Thoracic aorta (tissue), 2 donors: ENCODE measurements at places on chromosomes 2 and 18.

DNA sequence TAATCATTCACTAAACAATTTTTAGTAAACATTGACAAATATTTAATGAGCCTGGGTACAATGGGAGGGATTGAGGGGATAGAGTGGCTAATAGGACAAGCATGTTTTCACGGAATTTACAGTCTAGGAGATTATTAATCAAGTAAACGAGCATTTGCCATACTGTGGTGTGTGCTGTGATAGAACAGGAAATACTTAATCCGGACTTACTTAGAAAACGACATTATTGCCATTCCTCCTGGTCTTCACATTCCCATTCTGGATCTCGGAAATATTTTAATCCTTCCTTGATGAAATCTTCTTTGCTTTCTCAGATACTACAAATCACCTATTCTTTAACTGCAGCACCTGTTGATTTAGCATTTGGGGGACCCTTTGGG lies 905 bp downstream of the TTLL4 start:
- no peak for DNase-seq

DNA sequence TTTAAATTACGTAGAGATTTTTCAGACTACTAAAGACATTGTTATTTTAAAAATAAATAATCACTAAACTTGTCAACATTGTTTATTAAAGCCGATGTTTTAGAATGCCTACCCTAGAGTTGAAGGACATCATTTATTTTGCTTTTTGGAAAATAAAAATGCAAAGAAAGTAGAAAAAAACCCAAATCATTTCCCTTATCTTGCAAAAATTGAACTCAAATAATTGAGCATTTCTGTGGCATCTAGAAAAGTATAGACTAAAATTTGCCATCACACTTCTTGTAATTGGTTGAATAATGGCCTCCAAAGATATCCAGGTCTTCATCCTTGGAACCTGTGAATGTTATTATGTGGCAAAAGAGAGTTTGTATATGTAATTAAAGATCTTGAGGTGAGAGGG lies 9.7 kb upstream of the NEDD4L start:
- DNase-seq = no peak

- no peak for DNase-seq
Measured at GRCh38 chr2:168773719-168774521, 28.5 kb upstream of the NOSTRIN start.

- DNase-seq = no peak
Measured at GRCh38 chr2:202104286-202104870, 31.3 kb downstream of the KIAA2012 start.

DNA sequence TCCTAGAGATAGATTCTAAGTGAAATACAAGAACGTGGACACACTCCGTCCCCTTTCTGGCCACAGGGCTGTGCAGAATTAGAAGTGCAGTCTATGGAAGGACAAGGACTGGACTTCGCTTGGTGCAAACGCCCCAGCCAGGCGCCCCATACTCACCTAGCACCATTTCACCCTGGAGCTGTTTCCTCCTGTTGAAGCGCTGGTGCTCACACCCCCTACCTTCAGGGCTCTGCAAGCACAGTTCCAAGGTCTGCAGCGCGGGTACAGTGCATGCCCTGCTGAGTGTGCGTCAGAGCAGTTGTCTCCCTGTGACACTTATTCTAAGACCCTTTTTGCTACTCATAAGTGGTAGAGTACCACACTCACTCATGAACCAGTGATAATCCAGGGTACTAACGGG lies 3.0 kb downstream of the HPCAL1 start:
- DNase-seq = no peak

DNA sequence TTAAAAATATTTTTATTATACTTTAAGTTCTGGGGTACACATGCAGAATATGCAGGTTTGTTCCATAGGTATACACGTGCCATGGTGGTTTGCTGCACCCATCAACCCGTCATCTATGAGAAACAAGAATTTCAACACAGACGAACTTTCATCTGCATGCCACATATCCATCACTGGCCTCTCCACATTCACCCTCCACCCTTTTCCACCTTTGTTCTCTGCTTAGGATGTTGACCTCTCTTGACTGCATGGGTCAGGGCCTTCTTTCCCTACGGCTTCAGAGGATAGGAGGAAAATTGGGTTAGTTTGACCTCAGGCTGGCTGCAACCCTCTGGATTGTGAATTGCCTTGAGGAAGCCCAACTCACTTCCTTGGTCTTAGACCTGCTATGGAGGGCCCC lies 260.9 kb downstream of the MREG start:
- DNase-seq = no peak

- no peak for DNase-seq
Measured at GRCh38 chr2:43070676-43071502, 155.5 kb downstream of the ZFP36L2 start.

DNA sequence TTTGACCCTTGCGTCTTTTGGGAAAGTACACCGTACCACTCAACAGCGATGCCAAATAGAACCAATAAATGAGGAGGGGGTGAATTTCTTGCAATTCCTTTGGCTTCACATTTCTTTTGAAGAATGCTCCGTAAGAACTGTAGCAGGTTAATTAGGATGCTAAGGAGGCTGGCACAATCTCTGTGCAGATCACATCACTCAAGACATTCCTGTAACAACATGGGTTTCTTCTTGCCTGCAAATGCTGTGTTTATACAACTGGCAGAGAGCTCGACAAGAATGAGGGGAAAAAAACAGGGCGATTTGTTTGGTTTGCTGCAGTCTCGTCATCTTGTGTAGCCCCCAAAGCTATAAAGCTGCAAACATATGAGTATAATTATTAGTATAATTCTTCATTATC lies 424.8 kb upstream of the DCC start:
- DNase-seq = no peak

- no peak for DNase-seq
Measured at GRCh38 chr2:157216286-157216965, 41.1 kb upstream of the GALNT5 start.

GRCh38 chr2:238321467-238321866 lies 1.1 kb downstream of the TRAF3IP1 start:
- DNase-seq = no peak

- DNase-seq = no peak
Measured at GRCh38 chr2:196054631-196055030, 14.0 kb downstream of the DNAH7 start.

GRCh38 chr2:151292141-151292540 lies 2.7 kb upstream of the NMI start:
- no peak for DNase-seq

DNA sequence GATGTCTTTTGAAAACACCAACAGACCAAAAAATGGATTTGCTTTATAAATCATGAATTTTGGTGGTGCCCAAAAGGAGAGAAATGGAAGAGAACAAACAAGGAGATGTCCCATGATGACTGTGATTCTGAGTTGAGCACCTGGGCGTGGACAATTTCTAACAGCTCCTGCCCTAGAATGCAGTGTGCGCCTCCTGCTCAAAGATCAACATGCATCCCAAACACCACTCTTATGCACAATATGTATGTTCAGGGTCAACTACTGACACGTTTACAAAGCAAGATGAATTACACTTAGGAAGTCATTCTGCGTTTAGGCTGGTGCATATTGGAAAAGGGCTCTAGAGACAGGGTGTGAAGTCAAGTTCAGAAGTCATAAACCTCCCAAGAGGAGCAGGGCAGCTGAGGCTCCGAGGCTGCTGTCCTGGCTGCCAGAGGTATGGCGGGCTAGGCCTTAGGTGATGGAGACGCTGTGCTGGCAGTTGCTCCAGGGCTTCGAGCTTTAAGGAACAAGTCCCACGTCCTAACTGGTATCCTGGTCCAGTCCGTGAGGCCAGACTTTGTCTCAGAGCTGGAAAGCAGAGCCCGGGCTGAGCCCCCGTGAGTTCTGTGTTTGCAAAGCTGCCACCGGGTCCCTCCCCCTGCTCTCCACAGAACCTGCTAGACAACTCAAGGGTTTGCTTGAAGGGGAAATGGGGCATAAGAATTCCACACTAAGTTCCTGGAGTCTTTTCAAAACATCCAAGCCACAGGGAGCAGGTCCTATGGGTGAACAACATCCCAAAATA lies 74.0 kb downstream of the ZNF516 start:
- no peak for DNase-seq
